Endothelial cell of umbilical vein (primary cell): ENCODE measurements at places on chromosomes 4 and X. TPM values are rescaled to one million over a fixed set of nuclear protein-coding genes. Genes with fewer than 3 reads are reported as not detected.
A peak's percentile ranks its signal among the peaks of the same experiment; 100 is the strongest.

- H3K27me3 ChIP-seq = peaks cover 2% of the 10 kb centered on the region
- no peak overlapping the region for H3K4me3 ChIP-seq
- H3K4me1 ChIP-seq = peaks cover 4% of the 10 kb centered on the region
Observed at GRCh38 chr4:186651624-186652023, 72.0 kb downstream of the FAT1 start.

- no peaks in the 10 kb centered on the region for H3K4me1 ChIP-seq
- no peak overlapping the region for H3K27ac ChIP-seq
Observed at GRCh38 chr4:6235901-6236640, 33.6 kb upstream of the WFS1 start.

The HSFX3 gene
- not detected in 2 replicates for total RNA-seq

The PHEX gene
- 0.44 TPM in 2 replicates for total RNA-seq

DNA sequence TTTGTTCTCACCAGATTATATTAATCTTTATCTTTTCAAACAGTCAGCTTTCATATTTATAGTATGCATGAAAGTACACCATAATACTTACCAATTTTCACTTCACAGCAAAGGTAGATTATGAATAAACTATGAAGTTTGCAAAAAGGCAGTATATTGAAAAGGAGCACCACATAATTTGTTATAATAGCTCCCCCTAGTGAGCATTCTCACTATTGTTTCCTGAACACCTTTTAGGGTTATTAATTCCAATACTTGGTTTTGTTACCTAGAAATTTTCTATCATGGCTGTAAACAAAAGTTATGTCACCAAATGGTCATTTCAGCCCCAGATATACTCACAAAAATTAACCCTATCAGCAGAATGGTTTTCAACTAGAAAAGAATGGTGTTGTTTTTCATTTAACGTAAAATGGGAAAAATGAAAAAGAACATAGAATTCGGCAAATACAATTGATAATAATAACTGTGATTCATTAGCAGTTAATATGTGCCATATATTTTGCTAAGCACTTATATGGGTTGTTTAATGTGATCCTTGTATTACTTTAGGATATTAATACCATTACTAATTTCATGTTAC, 30.2 kb upstream of the NKX6-1 start:
- no peaks in the 10 kb centered on the region for H3K36me3 ChIP-seq
- H3K4me3 ChIP-seq = no peak overlapping the region
- no peaks in the 10 kb centered on the region for H3K4me1 ChIP-seq
- peaks cover 9% of the 10 kb centered on the region for H3K27me3 ChIP-seq
- no peak overlapping the region for H3K27ac ChIP-seq
- peak; percentile 29 for DNase-seq

- no peaks in the 10 kb centered on the region for H3K36me3 ChIP-seq
- H3K27me3 ChIP-seq = no peaks in the 10 kb centered on the region
- H3K4me1 ChIP-seq = no peaks in the 10 kb centered on the region
- no peak overlapping the region for H3K4me3 ChIP-seq
- DNase-seq = no peak
- no peak overlapping the region for H3K27ac ChIP-seq
Observed at GRCh38 chrX:96386325-96386724, 298.3 kb upstream of the DIAPH2 start.

DNA sequence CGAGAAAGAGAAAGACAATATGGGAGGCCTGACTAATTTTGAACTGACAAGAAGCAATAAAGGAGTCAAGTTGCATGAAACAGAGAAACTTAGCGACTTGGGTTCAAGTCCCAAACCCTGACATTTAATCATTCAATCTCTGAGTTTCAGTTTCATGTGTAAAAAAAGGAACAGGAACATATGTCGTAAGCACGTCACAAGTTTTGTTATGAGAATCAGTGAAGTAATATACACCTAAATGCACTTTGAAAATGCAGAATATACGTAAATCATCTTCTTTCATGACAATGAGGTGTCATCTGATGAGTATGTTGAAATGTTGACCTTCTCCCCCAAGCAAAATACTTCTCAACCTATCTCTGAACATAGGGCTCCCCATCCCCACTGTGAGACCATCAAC, 10.4 kb downstream of the ACOT9 start:
- no peak overlapping the region for H3K4me3 ChIP-seq
- H3K27ac ChIP-seq = no peak overlapping the region
- DNase-seq = no peak
- H3K36me3 ChIP-seq = no peaks in the 10 kb centered on the region
- H3K4me1 ChIP-seq = peaks cover 10% of the 10 kb centered on the region

The ART3 gene
- not detected in 2 replicates for total RNA-seq

DNA sequence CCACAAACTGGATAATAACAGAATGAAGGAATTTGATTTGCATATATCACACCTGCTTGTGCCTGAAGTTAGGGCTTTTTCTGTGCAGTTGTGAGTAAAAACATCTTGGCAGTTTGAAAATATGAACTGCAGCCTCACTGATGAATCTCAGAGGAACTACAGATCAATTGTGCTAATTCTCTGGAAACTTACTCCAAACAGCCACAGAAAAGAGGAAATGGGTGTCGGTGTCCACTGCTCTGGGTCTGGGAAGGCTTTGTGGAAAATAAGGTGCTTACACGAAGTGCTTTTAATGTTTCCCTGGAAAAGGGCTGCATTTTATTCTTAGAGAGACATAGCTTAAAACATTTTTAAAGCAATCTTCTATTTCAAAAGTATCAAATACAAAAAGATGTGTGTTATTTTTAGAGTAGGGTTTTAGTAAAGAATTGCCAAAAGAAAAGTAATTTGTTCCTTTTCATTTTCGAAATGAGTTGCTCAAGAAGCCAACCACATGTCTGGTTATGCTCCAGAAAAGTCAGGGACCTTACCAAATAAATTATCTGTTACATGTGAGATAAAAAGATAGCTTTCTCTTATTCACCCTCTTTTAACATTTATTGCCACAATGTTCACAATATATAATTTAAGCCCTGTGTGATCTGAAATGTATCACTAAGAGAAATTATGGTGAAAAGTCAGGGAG, 240.1 kb downstream of the FRAS1 start:
- no peaks in the 10 kb centered on the region for H3K27me3 ChIP-seq
- no peak overlapping the region for H3K27ac ChIP-seq
- H3K36me3 ChIP-seq = no peaks in the 10 kb centered on the region
- H3K4me3 ChIP-seq = no peak overlapping the region

The TRIM60 gene
- total RNA-seq = not detected in 2 replicates

GRCh38 chr4:152220201-152220666, 315.7 kb downstream of the FBXW7 start:
- no peaks in the 10 kb centered on the region for H3K36me3 ChIP-seq
- no peak overlapping the region for H3K4me3 ChIP-seq
- no peaks in the 10 kb centered on the region for H3K4me1 ChIP-seq

- H3K36me3 ChIP-seq = no peaks in the 10 kb centered on the region
- no peaks in the 10 kb centered on the region for H3K4me1 ChIP-seq
Observed at GRCh38 chrX:6052111-6052745, 176.4 kb downstream of the NLGN4X start.
